ENCODE measurements at places on chromosomes 3 and 15. TPM values are rescaled to one million over a fixed set of nuclear protein-coding genes. Genes with fewer than 3 reads are reported as not detected.

Gene C3orf85
- not detected for total RNA-seq

Gene HOMER2
- total RNA-seq, result 48.5 TPM

Gene SYNM
- total RNA-seq, result 378 TPM

Gene LRRC3B
- total RNA-seq, result 0.55 TPM

Gene LRRIQ4
- total RNA-seq, result not detected

Gene GATM
- 9.3 TPM for total RNA-seq

Gene GXYLT2
- total RNA-seq, result 16.2 TPM

Gene FSD2
- 108 TPM for total RNA-seq

Gene ZBED2
- total RNA-seq, result not detected

Gene ROPN1
- not detected for total RNA-seq

Gene ADCY5
- 249 TPM for total RNA-seq

Gene IL16
- 3.8 TPM for total RNA-seq

Gene COL6A5
- not detected for total RNA-seq

Gene CHDH
- 3.7 TPM for total RNA-seq

Gene SLC7A14
- not detected for total RNA-seq

Gene ARGFX
- not detected for total RNA-seq

Gene WNT7A
- not detected for total RNA-seq

Gene KNG1
- 0.14 TPM for total RNA-seq

Gene EPB42
- total RNA-seq, result not detected

Gene NR2E3
- not detected for total RNA-seq

Gene RETNLB
- total RNA-seq, result not detected

Gene A4GNT
- total RNA-seq, result not detected

Gene CCDC39
- total RNA-seq, result not detected

Gene ADGRG7
- not detected for total RNA-seq

Gene CYP11A1
- total RNA-seq, result 0.27 TPM

Gene TARS3
- 36.2 TPM for total RNA-seq

Gene NMD3
- total RNA-seq, result 51.6 TPM

Gene CSPG5
- total RNA-seq, result 0.22 TPM

Gene SPTBN5
- total RNA-seq, result 2.7 TPM

Gene ENTPD3
- total RNA-seq, result 0.11 TPM

Gene PIK3CA
- total RNA-seq, result 19.6 TPM

Gene RSRC1
- total RNA-seq, result 19.1 TPM

Gene AP4E1
- 8.0 TPM for total RNA-seq

Gene TEX264
- 33.9 TPM for total RNA-seq

Gene DPPA2
- total RNA-seq, result not detected

Gene FGD5
- 13.9 TPM for total RNA-seq

Gene CFAP44
- 1.5 TPM for total RNA-seq

Gene RFX7
- total RNA-seq, result 8.9 TPM

Gene SAMD7
- total RNA-seq, result not detected

Gene LRTM1
- not detected for total RNA-seq

Gene PIGBOS1
- total RNA-seq, result 7.6 TPM

Gene ACAD9
- 35.9 TPM for total RNA-seq

Gene GOLGA8M
- 2.5 TPM for total RNA-seq

Gene AADACL2
- not detected for total RNA-seq

Gene RPUSD3
- total RNA-seq, result 35.7 TPM

Gene CASR
- not detected for total RNA-seq

Gene RPP25
- total RNA-seq, result 2.4 TPM

Gene C2CD4A
- total RNA-seq, result not detected

Gene CDC25A
- total RNA-seq, result 0.52 TPM

Gene PPM1L
- 51.1 TPM for total RNA-seq

Gene CELSR3
- total RNA-seq, result 0.14 TPM

Gene RFT1
- 9.4 TPM for total RNA-seq

Gene CXCR6
- 0.33 TPM for total RNA-seq

Gene PLAAT1
- 8.1 TPM for total RNA-seq

Gene SEMA3F
- 10.2 TPM for total RNA-seq

Gene ANKRD63
- total RNA-seq, result not detected

All from left ventricle myocardium inferior (tissue), 1 donor.